ENCODE measurements at places on chromosomes 12 and 14. TPM values are rescaled to one million over a fixed set of nuclear protein-coding genes. Genes with fewer than 3 reads are reported as not detected.

Gene POTEM
- not detected for polyA plus RNA-seq

- peak; percentile 6 for DNase-seq
Observed at GRCh38 chr12:10959804-10960203, 20.7 kb upstream of the TAS2R14 start.

GRCh38 chr14:63438065-63438757, 105.0 kb downstream of the PPP2R5E start:
- peak; percentile 20 for DNase-seq

GRCh38 chr12:3105690-3106479, 28.7 kb downstream of the TSPAN9 start:
- no peak for DNase-seq

All from immature natural killer cell (primary cell).